ENCODE measurements at places on chromosomes 6 and 20.

DNA sequence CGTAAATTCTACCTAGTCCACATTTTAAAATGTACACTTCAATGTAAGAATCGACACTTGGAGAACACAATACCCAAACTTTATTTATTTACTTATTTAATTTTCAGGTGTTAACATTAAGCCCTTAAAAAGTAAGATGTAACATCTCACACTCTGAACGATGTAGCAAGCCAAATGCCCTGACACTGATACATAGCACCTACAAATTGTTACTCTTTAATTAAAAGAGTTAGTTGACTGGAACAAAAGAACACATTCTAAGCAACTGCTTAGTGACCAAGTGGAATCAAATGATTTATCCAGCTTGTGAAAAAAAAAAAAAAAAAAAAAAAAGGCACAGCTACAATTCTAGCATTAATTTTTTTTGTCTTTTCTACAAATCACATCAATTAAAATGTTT, 292.1 kb upstream of the THEMIS start:
- DNase-seq: no peak

- DNase-seq: no peak
Observed at GRCh38 chr20:43545837-43546578, 12.8 kb upstream of the SGK2 start.

DNA sequence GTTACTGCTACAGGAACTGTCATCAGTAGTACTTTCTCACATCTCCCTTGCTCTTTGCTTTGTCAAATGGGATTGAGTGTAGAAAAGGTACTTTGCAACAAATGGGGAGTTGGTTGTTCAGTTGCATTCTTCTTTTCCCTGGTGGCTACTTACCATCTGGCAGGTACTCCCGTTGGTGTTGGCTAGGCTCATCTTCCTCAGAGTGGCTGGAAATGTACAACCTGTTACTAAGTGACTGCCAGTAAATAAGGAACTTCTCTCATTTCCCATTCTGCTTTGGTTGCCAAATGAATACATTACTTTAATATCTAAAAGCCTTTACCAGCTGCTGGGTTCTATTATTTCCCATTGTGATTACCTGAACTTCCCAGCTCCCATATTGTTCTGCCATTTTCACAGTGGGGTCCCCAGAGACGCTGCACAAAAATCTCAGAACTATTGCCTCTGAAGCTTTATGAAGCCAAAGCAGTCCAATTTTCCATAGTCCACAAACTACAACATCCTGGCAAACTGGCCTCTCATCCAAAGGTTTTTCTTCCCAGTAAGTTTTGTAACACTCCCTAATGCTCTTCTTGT, 229.7 kb upstream of the HTR1E start:
- no peak for DNase-seq

- no peak for DNase-seq
Observed at GRCh38 chr20:49518576-49518975, 36.1 kb upstream of the KCNB1 start.

Measured in right kidney (tissue), 9 donors.